Colonic mucosa (tissue), 4 donors: ENCODE measurements at places on chromosomes 2 and 18. TPM values are rescaled to one million over a fixed set of nuclear protein-coding genes. Genes with fewer than 3 reads are reported as not detected.

DNA sequence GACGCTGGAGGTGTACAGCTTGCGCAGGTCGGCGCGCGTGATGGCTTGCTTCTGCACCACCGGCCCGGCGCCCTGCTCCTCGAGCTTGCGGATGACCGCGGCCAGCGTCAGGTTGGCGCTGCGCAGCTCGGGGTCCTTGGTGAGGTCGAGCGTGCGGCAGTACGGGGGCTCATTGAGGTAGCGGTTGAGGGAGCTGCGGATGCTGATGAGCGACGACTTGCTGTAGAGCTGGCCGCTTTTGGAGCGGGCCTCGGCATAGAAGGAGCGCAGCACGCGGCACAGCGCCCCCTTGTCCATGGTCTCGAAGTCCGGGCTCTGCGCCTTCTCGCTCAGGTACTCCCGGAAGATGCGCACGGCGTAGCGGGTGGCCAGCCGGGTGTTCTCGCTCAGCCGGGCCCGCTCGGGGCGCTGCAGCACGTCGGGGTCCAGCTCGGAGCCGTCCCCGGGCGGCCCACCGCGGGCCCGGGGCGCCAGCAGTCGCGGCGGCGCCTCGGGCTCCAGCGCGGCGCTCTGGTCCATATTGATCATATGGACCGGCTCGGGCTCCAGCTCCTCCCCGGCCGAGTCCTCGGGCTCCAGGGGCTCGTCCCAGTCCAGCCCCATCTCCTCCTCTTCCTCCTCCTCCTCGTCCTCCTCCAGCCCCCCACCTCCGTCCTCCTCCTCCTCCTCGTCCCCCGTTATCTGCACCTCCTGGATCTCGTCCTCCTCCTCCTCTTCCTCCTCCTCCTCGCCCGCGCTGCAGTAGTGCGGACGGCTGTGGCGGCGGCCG, 523 bp downstream of the KCTD1 start:
- DNase-seq = peak; percentile 70

DNA sequence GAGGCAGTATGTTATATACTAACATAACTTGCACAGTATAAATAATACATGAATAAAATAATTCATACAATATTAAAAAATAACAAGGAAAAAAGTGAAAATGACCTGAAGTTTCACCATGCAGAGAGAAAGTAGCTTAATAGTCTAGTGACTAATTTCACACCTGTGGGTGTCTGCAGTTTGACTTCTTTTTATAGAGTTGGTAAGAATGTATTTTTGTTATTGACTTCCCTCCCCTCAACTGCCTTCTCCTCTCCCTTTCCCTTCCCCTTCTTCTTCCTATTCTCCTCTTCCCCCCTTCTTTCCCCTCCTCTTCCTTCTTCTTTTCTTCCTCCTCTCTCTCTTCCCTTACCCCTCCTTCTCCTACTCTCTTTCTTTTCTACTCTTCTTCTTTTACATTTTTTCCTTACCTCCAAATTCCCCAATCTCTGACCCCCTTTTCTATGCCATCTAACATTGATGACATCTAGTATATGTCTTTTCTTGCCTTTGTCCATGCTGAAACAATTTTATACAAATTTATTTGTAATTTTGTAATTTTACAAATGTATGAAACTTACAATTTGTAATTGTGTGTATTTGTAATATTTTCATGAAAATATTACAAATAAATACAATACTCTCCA, 3.1 kb downstream of the DNAH6 start:
- DNase-seq = no peak

DNA sequence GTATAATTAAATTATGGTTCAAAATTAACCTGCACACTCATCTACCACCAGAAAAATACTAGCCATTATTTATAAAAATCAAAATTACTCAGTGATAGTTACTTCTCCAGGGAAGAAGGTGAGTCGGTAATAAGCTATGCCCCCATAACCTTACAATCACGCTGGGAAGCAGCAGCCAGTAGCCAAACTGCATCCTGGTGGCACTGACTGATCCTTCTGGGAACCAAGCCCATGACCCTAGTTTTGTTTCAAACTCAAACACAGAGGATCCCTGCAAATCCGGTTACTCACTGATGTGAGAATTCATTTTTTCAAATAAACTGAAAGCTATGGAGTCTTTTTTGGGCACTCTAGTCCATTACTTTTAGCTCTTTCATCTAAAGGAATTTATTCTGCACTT, 88.2 kb upstream of the VWC2L start:
- DNase-seq = no peak

DNA sequence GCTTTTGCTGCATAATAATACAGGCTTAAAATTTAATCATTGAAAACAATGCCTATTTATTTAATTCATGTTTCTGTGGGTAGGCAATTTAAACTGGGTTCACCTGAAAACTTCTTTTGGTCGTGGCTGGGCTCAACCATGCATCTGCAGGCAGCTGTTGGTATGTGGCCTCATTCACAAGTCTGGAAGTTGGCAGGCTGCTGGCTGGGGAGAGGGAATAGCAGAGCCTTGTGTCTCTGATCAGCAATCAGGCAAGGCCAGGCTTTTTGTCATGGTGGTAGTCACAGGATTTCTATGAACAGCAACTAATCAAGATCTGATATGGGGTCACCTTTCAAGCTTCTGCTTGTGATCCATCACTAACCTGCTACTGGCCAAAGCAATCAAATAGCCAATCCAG, 130.1 kb upstream of the KCNJ3 start:
- no peak for DNase-seq

DNA sequence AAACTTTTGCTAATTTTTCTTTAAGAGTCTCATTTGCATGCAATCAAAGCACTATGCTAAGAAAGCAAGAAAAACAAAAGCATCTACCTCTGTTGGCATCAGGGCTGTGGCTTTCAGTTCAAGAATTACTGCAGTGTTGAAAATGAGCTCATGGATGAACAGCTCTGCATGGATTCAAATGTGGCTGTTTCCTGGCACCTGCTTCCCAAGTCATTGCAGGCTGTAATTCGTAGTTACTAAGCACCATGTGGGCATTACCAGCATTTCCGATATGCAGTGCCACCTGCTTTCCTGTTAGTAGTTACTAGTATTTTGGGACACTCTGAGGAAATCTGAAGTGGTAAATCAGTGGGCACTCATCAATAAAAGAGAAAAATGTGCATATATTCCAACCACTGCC, 37.8 kb upstream of the FAM110C start:
- DNase-seq = no peak

DNA sequence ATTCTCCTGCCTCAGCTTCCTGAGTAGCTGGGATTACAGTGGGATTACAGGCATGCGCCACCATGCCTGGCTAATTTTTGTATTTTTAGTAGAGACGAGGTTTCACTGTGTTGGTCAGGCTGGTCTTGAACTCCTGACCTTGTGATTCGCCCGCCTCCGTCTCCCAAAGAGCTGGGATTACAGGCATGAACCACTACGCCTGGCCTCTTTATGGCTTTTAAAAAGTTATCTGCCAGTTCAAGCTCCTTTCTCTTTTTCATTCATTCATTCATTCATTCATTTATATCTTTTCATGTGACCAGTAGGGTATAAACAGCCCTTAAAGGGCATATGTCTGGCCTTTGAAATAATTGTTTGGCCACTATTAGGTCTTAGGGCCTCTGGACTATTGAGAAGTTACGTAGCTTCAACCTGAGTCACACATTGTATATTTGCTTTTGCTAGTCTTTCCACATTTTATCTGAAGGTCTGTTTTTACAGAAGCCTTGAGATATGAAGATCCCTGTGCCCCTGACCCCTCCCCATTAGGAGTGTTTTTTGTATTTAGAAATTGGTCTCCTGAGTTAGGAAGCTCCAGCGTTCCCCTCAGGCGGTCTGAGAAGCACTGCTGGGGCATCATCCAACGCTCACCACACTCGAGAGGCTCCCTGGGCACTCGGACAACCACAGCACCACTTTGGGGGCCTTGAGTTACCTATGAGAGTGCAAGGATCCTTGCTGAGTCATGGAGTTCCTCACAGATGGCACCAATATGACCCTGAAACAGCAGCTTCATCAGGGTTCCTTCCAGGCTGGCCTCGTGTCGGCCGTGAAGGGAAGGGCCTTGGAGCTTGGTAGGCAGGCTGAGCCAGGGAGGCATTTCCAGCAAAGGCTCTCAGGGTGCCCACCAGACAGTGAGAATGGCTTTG, 21.8 kb downstream of the FZD5 start:
- no peak for DNase-seq

DNA sequence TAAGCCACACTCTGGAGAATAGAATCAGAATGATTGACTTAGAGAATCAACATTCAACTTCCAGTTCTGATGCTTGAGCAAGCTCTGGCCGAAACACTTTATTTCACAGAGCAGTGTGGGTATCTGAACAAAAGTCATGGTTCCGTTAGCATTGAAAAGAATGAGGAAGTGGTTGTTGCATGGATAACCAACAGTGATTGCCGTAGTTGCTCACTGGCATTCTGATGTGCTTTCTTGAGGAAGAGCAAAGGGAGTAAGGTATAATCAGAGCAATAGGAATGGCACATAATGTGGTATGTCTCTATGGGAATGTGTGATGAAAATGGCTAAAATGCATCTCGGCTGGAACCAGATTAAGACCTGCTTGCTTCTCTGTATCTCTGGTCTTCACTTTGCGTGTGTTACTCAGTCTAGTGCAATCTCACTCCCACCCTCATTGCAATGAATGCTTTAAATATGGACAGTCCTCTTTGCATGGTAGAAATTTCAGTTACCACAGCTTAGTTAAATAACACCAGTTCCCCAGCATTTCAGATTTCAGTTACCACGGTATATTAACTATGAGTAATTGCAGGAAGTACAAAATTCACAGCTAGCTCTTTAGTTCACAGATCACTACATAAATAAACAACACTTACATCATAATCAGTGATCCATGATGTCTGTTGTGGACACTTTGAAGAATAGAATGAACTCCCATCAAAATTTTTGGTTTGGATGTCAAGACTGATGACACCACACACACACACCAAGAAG, 7.8 kb upstream of the RAB12 start:
- no peak for DNase-seq

DNA sequence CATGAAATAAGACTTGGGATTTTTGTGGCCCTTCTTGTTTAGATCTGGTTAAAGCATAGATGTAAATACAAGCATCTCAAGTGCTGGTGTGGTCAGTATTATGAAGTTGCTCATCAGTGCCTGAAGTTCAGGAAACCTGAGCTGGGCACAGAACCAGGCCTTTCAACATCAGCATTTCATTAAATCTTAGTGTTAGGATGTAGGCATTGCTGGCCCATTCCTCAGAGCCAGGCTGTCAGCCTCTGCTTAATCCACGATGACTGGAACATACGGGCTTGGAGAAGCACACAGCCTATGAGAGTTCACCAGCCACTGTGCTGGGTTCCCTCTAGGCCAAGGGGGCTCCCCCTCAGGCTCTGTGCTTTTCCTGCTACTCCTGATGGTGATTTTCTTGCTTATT, 270.2 kb downstream of the EN1 start:
- DNase-seq = no peak

HOXD13 gene
- total RNA-seq = 0.32 TPM

GRCh38 chr2:35803126-35803525, 552.5 kb upstream of the CRIM1 start:
- no peak for DNase-seq

GRCh38 chr2:138787053-138787666, 7.0 kb upstream of the NXPH2 start:
- DNase-seq = no peak

DNA sequence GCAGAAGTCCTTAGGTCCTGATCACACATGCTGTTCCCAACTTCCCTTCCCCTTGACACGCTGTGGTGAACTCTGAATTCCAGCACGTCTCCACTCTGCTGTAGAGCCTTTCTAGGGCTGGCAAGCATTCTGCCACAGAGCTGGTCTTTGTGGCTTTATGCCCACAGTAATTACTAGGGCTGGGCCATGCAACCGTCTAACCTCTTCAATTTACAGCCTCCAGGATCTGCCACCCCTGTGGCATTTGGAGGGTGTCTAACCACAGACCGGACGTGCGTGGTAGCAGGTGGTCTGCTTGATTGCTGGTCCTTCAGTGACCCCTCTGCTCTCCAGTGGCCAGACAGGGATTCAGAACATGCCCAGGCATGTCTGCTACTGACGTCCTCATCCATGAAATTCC, 43.1 kb upstream of the TGFA start:
- DNase-seq = no peak
